ENCODE measurements at places on chromosomes 4 and X.

DNA sequence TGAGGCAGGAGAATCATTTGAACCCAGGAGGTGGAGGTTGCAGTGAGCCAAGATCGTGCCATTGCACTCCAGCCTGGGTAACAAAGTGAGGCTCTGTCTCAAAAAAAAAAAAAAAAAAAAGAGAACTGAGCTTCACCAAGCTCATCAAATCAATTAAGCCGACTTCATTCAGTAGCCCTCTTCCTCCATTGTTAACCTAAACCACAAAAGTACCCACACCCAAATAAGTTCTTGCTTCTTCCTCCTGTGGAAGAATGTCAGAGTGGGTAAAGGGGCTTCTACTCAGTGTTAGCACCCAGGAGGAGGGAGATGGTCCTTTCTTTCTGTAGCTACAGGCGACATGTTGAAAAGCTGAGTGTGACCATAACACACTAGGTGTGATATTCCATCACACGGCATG is 58.6 kb upstream of the CHRNA9 start:
- no peak for DNase-seq

DNA sequence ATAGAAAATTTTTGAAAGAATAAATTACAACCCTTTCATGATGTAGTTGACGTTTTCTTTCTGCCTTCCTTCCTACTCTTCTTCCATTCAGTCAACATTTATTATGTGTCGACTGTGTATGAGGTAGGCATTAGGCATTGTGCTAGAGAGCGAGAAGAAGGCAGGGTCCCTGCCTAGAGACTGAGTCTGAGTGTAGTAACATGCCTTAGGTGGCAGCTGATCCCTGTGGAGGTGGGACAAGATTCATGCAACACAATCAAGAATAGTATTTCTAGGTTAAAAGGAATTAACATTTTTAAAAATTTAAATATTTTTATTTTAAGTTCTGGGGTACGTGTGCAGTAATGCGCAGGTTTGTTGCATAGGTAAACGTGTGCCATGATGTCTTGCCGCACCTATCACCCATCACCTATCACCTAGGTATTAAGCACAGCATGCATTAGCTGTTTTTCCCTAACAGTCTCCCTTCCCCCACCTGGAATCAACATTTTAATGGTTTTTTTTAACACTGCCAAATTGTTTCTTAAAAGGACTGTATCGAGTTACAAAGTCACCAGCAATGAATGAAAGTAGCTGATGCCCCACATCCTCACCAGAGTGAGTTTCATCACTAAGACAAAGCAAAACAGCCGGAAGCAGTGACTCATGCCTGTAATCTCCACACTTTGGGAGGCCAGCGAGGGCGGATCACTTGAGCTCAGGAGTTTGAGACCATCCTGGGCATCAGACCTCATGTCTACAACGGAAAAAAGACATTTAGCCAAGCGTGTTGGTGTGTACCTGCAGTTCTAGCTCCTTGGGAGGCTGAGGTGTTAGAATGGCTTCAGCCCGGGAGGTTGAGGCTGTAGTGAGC is 84.0 kb downstream of the WWC2 start:
- DNase-seq: no peak

DNA sequence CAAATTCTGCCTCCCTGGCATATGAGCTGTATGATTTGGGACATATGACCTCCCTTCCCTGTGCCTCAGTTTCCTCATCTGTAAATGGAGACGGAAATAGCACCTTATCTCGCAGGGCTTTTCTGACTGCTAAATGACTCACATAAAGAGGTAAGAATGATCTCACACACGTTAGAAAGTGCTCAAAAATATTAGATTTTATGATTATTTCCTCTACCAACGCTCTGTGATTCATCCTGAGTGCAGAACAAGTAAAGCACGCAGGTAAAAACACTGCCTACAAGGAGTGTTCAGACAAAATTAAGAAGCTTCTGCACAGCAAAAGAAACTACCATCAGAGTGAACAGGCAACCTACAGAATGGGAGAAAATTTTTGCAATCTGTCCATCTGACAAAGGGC is 21.1 kb downstream of the ACSL1 start:
- no peak for DNase-seq

- no peak for DNase-seq
These were observed 5.6 kb upstream of the HOPX start for GRCh38 chr4:56686537-56687231.

GRCh38 chr4:85391589-85392410 is 83.2 kb upstream of the ARHGAP24 start:
- DNase-seq: no peak

- DNase-seq: no peak
These were observed 51.7 kb downstream of the GASK1B start for GRCh38 chr4:158121161-158121579.

Data from T1000 (cell line).